ENCODE measurements at places on chromosomes 7 and 10.

GRCh38 chr10:47060356-47060755 lies 149.1 kb downstream of the PTPN20 start:
- DNase-seq = no peak

- DNase-seq = no peak
These were observed 121.4 kb downstream of the CAMK1D start for GRCh38 chr10:12470719-12471118.

DNA sequence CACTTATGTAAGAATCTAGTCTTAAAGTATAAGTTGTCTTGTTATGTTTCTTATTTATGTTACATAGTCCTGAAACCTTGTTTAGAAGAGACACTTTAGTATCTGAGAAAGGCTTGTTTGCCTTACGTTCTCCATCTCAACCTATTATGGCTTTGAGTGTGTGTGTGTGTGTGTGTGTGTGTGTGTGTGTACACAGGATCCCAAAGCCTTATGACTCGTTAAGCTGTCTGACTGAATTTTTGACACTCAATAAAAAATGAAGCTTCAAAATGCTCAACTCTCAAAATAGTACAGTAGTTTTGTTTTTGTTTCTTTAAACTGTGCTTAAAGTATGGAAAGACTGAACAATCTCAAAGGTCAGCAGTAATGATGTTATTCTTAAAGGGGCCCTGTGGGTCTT lies 18.0 kb downstream of the CALU start:
- no peak for DNase-seq

DNA sequence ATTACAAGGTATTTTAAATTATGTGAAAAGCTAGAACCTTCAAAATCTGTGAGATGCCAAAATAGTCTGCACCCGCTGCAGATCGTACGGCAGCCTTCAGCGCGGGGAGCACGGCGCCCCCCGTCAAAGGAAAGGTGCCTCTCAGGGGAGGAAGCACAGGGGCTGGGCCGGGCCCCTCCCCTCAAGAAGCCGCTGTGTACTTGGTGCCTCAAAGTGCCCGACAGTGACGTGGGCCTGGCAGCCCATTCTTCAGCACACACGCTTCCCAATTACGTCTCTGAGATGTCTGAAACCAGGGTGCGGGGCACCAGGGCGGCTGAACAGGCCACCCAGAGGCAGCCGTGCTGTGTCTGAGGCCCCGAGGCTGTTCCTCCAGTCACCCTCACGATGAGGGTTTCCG lies 116.1 kb downstream of the INPP5A start:
- DNase-seq = no peak

Measured in globus pallidus (tissue), 1 donor.